Stimulated activated CD8-positive, alpha-beta memory T cell treated with anti-CD3 and anti-CD28 coated beads, Interleukin-4, amount 100 ng/mL, for 4 hours (primary cell): ENCODE measurements at places on chromosomes 16 and 17.

DNA sequence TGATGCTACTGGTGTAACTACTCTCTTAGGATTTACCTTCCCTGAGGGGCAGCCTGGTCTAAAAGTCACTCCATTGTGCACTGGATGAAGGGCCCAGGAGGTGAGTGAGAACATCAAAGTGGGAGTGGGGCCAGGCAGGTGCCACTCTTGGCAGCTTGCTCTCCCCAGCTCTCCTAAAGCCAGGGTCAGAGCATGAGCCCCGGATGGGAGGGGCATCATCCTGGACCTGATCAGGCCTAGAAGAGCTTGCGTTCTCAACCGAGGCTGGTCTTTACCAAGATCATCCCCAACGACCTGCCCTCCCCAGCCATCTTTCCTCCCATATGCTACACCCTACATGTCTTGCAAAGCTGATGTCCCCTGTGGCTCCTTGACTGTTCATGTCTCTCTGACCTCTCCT lies 87.1 kb downstream of the AIPL1 start:
- DNase-seq: no peak

GRCh38 chr16:3152277-3152990 lies 17.6 kb downstream of the ZNF213 start:
- DNase-seq: peak; percentile 79

GRCh38 chr17:52678211-52678610 lies 519.7 kb upstream of the CA10 start:
- DNase-seq: no peak

- no peak for DNase-seq
These were observed 13.7 kb downstream of the ACSM1 start for GRCh38 chr16:20683812-20684211.

GRCh38 chr17:29885031-29885640 lies 44.9 kb downstream of the SSH2 start:
- no peak for DNase-seq

DNA sequence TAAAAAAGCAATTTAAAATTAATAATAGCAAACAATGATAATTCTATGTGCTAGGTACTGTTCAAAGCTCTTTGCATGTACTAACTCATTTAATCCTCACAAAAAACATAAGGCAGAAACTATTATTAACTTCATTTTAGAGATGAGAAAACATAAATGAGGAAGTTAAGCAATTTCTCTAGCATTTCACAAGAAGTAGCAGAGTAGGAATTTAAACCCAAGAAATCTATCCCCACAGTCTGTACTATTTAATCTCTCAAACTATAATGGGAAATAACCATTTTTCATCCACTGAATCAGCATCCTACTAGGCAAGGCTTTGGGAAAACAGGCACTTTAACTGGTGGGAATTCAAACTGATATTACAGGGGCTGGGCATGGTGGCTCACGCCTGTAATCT lies 42.2 kb upstream of the INTS2 start:
- no peak for DNase-seq

DNA sequence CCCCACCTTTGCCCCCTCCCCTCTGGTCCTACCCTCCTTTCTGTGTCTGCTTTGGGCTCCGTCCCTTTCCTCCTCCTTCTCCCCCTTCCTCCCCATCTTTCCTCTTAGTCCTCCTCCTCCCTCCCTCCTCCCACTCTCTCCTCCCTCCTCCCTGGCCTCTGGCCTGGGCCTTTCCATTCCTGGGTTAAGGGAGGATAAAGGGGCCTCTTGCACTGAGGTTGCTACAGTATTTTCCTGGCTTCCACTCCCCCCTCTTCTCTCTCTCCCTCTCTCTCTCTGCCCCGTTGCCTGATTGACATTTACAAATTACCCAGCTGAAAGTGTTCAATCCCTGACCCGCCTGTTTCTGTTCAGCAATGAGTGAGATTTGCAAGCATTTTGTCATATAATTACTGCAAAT lies 44.0 kb downstream of the MRM1 start:
- no peak for DNase-seq

- peak; percentile 70 for DNase-seq
These were observed at the start of gene SLC7A6 for GRCh38 chr16:68264128-68265077. Gene SLC7A6 (plus strand): TSS chr16:68264526. CDS start chr16:68274727, 10,201 bp downstream.
